ENCODE measurements at places on chromosomes 2 and 18.

DNA sequence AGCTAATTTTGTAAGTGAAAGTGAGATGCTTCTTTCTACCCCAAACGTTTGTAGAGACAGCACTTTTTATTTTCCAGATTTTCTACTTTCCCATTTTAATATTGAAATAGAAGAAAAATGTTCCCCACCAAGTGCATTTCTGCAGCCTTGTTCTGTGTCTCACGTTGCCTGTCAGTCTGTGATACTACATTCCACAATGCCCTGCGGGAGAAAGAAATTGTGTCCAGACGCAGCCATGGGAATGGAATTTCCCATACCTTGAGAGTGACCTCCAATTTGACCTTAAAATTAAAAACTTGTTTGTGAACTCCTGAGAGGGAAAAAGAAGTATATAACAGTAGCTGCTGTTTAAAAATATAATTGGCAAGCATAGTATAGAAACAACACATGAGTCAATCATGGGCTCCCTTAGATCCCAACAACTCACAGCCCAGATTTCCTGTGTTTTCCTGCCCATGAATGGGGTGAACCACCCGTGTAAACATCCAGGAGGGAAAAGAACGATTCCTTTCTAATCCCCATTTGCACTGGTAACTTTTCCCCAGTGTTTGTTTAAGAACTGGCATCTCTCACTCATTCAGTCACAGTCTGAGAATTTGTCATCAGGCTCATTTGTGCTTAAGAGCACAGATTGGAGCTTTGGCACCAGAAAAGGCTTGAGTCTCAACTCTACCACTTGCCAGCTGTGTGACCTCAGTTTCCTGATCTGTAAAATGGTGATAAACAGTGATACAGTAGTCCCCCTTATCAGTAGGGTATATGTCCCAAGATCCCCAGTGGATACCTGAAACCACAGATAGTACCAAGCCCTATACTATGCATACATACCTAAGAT lies 166.1 kb upstream of the ZNF521 start:
- DNase-seq, result no peak

- DNase-seq, result no peak
Measured at GRCh38 chr2:179550214-179550613, 285.6 kb upstream of the SESTD1 start.

- DNase-seq, result no peak
Measured at GRCh38 chr2:11505652-11506610, 27.9 kb upstream of the GREB1 start.

- DNase-seq, result no peak
Measured at GRCh38 chr2:142533177-142533576, 344.3 kb upstream of the KYNU start.

DNA sequence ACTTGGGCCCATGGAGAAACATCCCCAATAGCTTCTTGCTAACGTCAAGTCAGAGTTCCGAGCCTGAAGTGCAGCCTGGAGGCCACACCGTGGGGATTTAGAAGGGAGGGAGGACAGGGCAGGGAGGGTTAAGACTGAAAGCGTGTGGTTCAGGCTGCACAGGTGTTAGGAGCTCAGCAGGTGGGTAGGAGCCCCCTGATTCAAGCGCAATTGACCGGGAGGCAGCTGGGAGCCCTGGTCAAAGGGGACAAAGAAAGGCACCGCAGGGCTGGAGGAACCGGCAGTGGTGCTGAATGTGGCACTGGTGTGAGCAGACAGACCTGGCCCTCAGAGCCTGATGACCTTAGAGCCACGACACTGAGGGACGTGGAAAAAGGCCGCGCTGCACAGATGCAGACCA lies 149.6 kb downstream of the TMEM18 start:
- DNase-seq, result no peak

DNA sequence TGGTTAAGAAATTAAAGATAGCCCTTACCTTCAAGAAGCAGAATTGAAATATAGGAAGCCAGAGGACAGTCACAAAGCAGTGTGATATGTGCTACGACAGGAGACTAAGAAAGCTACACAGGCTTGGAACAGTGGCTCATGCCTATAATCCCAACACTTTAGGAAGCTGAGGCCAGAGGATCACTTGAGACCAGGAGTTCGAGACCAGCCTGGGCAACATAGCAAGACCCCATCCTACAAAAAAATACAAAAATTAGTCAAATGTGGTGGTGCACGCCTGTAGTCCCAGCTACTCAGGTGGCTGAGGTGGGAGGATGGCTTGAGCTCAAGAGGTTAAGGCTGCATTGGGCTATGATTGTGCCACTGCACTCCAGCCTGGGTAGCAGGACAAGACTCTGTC lies 21.9 kb downstream of the GALNT3 start:
- DNase-seq, result no peak

DNA sequence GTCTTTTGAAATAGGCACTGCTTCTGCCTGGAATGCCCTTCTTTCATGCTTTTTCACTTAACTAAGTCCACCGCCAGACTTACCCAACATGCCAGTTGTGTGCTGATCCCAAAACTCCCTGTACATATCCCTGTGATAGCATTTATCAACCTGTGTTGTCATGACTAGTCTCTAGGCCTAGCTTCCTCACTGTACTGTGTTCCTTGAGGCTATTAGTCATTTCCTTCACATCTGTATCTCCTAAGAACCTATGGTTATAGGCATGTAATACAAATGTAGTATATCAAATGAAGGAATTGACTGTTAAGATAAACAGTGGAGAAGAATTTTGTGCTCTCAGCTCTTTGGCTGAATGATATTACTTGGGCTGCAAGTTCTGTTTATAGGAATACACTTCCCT lies 184.3 kb downstream of the CYRIA start:
- DNase-seq, result no peak

DNA sequence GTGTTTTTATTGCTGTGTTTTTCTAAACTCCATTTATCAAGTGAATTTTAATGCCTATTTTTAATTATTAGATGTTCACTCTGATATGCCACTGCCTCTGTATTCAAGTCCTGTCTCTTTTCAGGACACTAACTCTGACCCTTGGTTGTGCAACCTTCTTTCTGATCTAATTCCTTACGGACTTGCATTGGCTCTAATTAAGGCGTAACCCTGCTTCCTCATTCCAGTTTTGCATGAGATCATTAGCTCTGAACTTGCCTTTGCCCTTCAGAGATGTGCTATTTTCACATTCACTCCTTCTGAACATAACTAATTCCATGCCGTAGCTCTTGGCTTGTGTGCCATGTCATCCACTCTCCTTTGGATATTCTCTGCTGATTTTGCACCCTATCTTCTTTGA lies 162.5 kb upstream of the TMEFF2 start:
- DNase-seq, result no peak

- no peak for DNase-seq
Measured at GRCh38 chr18:9914334-9914583, 443 bp downstream of the VAPA start.

- DNase-seq, result no peak
Measured at GRCh38 chr18:7382328-7383001, 151.6 kb downstream of the LRRC30 start.

DNA sequence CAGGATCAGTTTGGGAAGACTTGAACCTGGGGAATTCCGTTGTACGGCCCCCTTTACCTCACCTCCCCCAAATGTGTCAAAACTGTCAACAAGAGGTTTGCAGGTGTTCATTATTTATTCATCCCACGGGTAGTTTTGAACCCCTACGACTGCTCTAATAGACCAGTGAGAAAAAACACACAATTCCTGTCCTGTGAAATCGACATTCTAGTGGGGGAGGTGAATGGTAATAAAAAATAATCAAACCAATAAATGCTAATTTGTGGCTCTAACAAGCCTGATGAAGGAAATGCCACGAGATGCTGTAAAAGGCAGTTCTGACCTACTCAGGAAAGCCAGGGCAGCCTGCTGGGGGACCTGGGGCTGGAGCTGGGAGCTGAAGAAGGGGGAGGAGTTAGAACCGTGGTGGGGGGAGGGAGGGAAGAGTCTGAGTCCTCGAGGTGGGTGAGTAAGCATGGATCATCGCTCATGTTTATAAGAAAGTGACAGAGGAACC lies 463 bp upstream of the DNAJB2 start:
- DNase-seq, result no peak

DNA sequence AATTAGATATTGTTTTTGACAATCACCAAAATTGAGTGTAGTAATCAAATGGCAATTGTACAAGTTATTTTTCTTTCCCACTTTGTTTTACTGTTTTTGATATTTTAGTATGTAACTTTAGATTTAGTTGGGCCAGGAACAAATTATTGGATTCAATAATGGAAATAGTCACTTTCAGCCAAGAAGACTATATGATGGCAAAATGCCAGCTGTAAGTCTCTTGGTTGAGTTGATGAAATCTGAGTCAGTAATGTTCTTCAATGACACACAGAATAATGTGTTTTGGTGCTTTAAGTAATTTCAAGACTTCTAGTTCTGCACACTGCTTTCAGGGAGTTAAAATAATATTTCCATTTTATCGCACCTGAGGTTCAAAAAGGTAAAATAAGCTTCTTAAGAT lies 2022.0 kb upstream of the CELF4 start:
- no peak for DNase-seq

- DNase-seq, result no peak
Measured at GRCh38 chr18:4836141-4836540, 360.9 kb downstream of the AKAIN1 start.

- DNase-seq, result no peak
Measured at GRCh38 chr2:176960061-176960460, 252.5 kb upstream of the HNRNPA3 start.

DNA sequence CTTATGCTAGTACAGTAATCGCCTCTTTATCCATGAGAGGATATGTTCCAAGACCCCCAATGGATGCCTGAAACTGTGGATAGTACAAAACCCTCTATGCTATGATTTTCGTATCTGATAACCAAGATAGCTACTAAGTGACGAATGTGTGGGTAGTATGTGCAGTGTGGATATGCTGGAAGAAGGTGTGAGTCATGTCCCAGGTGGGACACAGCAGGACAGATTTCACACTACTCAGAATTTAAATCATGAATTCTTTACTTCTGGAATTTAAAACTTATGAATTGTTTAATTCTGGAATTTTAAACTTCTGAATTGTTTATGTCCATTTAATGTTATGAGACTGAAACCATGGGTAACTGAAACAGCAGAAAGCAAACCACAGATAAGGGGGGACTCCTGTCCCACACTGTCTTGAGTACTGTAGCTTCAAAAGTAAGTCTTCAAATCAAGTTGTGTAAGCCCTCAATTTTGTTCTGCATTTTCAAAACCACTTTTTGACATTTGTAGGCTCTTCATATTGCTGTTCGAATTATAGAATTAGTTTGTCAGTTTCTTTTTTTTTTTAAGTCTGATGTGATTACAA lies 116.0 kb downstream of the LTBP1 start:
- DNase-seq, result no peak

DNA sequence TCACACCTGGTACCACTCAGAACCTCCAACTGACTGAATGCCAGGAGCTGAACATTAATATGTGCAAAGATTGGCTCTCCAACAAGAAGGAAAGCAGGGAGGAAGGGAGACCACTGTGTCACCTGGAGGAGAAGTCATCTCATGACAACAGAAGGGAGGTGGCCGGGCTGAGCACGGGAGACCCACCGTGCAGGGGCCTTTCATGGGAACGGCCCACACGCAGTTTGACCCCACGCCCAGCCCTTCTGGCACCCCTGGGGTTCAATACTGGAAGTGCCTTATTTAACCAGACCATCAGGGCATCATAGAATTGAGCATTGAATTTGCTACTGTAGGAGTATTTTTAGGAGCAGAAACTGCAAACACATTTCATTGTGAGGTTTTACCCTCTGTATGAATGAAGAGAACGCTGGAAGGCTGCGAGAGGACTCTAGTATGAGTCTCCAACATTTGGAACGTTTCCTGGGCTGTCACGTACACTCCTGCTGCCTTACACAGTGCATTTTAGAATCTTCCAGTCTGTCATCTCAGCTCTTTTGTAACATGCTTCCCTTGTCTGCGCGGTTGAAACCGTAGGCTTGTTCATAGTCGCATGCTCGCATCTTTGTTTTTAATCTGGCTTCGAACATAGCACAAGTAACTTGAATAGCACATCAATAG lies 132.1 kb downstream of the NFATC1 start:
- DNase-seq, result no peak

DNA sequence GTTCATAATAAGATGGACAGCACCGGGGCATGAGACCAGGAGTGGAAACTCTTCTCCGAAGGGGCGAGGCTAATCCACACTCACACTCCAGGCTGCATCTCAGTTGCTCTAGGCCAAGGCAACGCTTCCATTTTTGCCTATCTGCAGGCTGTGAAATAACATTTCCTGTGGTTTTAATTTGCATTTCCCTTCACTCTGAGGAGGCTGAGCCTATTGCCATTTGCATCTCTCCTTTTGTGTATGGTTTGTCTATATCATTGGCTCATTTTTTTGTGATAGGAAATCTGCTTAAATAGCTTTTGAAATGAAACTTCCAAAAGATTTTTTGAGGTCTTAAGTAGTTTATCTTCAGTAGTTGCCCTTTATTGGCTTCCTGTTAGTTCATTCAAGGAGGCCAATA lies 57.6 kb downstream of the TPGS2 start:
- DNase-seq, result no peak

DNA sequence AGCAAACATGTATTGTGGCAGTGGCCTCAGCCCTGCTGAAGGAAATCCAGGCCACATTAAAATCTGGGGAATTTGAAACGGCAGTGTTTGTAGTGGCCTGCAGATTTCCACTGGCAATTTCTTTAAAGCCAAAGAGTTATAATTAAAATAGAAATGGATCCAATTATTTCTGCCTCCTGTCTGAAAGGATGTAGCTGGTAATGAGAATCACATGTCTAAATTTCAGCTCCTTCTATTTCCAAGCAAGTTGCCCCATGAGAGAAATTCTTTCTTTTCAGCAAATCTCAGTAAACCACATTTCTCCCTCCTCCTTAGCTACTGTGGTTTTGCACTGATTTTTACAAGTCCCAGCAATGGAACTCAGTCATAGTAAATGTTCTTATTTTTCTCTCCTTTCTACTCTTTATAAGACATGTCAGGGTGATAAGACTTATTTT lies 55.4 kb upstream of the ZNF396 start:
- no peak for DNase-seq

- no peak for DNase-seq
Measured at GRCh38 chr18:9885170-9886004, at the start of gene TXNDC2. TXNDC2 (plus strand) TSS chr18:9885973; CDS start chr18:9886681, 708 bp downstream.

DNA sequence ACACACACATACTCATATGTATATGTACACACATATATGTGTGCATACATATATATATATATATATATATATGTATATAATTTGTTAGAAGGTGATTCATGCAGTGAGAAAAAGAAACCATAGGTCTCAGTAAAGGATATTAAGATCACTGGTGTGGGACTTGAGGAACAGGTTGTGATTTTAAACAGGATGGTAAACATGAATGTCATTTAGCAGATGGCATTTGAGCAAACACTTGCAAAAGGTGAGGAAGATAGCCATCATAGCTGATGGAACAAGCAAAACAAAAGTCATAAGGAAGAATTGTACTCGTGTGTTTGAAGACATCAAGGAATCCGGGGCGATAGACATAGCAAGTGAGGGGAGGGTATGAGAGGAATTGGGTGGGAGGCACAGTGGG lies 784.5 kb downstream of the TSN start:
- no peak for DNase-seq
